Sciatic nerve (tissue), 2 donors: ENCODE measurements at places on chromosomes 7 and 10. TPM values are rescaled to one million over a fixed set of nuclear protein-coding genes. Genes with fewer than 3 reads are reported as not detected.

DNA sequence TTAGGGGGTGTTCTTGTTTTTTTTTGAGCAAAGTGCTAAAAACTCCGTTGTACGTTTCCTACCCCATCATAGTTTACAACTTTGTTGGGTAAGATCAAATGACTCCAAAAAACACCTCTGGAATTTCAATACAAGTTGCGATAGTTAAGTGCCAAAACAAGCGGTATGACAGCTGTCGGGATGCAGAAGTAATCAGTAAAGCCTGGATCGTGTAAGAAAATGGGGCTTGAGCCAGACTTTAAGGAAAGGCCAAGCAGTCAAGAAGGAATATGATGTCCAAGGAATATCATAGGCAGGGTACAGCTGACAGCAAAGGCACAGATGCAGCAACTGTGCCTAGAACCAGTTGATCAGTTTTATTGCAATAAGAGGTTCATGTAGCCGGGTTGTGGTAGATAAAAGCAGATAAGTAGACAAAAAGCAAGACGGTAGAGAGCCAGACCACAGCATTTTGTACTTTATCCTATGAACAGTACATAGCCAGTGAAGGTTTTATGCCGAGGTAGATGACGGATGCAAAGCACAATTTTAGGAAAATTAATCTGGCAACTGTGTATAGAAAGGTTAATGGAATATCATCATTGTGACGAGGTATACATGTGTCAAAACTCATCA, 45.5 kb downstream of the UBE2H start:
- DNase-seq: no peak

DNA sequence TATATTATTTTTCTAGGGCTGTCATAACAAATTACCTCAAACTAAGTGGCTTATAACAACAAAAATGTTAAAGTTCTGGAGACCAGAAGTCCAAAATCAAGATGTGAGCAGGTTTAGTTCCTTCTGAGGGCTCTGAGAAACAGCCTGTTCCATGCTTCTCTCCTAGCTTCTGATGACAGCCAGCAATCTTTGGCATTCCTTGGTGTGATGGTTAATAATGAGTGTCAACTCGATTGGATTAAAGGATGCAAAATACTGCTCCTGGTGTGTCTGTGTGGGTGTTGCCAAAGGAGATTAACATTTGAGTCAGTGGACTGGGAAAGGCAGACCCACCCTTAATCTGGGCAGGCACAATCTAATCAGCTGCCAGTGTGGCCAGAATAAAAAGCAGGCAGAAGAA, 26.3 kb upstream of the TNKS2 start:
- no peak for DNase-seq

DNA sequence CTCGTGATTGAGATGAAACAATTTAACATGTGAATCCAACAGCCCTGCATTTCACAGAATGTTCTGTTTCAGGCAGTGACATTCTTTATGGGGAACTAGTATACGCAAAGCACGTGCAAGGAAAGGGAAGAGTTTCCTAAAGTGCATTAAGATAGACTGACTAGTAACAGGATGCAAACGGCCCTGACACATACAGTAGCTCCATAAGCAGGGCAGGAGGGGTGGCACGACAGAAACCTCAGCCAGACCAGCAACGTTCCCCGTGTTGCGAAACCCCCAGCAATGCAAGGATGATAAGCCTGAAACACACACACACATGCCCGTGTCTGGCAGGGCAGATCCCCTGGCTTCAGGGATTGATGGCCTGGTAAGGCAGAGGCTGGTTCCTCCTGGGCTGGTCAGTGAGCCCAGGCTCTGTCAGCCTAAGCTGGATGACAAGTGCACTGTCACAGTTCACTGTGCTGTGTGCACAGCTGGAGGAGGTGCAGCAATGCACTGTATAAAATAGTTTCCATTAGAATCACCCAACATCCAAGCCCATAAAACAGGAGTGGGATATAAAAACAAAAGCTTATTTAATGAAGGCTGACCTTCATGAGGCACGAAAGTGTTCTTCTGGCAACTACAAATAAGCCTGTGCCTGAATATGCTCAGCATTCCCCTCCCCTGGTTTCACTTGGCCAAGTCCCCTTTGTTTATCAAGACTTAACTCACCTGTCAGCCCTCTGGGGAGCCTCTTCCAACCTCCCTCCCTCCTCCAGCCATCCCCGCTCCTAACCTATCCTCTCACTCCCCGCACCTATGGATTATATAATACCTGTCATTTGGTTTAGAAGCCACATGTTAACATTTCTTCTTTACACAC, 88.8 kb downstream of the GSAP start:
- DNase-seq: no peak

DNA sequence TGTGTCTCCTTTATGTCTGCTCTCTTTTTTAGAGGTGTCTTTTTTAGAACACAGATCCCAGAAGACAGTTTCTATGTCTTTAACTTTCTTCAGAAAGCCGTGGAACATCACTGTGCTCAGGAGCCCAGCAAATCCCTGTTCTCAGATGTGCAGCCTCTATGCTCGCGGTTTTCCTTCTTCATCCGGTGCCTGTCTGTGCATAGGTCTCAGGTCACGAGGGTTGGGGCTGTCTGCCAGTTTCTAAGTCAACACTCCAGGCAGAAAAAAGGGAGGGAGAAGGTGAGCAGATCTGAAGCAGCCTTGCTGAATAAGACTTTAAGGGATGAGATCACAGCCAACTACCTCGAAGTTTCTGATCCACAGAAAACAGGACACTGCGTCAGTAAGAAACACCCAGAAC, 68.5 kb downstream of the CRTAC1 start:
- no peak for DNase-seq

GRCh38 chr10:63331586-63331985, 134.2 kb downstream of the JMJD1C start:
- no peak for DNase-seq

DNA sequence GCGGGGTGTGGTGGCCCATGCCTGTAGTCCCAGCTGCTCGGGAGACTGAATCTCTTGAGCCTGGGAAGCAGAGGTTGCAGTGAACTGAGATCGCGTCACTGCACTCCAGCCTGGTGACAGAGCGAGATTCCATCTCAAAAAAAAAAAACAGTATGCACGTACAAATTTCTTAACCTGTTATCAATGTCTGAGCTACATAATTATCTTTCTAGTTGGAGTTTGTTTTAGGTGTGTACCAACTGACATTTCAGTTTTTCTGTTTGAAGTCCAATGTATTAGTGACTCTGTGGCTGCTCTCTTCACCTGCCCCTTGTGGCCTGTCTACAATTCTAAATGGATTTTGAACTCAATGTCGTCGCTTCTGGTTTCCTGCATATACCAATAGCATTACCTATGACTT, 40.3 kb downstream of the CD36 start:
- no peak for DNase-seq

DNA sequence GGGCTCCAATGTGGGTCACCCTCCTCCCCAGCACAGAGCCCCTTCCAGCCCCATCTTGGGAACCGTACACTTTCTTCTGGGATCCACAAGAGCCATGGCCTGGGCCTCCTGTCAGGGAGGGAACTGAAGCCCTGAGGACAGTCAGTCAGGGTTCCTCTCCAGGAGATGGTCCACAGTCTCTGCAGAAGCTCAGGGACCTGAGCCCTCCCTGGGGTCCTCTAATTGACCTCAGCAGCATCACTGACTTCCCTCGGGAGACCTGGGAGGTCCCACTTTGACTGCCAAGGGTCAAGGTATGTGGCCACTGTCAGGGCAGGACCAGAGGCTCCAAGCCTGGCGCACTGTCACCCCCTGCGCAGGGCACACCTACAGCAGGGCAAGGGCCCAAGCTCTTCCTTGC, 32.3 kb downstream of the NOD1 start:
- peak; percentile 25 for DNase-seq

BAZ1B gene
- 66.9 TPM for total RNA-seq

TMEM209 gene
- 23.9 TPM for total RNA-seq
